ENCODE measurements at places on chromosomes 16 and 17.

- DNase-seq = no peak
These were observed 16.0 kb downstream of the MMD start for GRCh38 chr17:55405600-55405999.

GRCh38 chr17:15659236-15659635, 24.9 kb downstream of the TRIM16 start:
- DNase-seq = no peak

- no peak for DNase-seq
These were observed 65.2 kb downstream of the TNFRSF13B start for GRCh38 chr17:16906680-16907079.

DNA sequence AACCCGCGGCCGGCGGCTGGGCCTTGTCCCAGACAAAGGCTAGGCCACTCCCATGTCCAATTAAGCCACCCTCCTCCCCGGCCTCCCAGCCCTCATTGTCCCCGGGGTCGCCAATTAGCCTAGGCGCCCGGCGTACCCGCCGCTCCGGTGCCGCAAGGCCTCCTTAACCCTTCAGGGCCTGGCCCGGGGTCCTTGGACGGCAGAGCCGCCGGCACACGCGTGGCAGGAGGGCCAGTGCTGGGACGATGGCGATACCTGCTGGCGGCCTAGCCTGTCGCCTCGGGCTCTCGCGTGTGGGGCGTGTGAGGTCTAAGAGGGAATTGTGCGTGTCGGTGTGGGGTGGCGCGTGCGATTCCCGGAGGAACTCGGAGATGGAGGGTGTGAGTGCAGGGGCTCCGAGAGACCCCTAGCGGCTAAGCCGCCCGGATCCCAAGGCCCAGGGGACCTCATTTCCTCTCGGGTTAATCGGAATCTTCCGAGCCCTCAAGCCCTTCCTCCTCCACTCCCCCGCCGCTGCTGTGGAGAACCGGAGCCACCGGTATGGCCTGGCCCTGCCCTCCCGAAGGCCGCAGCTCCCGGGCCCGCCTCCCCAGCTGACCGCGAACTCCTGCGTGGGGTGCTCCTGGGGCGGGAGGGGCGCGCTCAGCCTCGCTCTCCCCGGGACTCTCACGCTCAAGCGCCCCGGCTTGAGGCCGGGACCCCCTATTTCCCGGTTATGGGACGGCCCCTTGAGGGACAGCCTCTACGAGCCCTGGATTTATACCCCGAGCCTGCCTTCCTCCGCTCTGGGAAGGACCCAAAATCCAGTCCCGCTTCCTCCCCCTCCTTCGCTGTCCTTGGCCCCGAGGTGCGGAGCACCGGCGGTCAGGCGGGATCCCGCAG, 11.9 kb downstream of the TBX2 start:
- DNase-seq = no peak

DNA sequence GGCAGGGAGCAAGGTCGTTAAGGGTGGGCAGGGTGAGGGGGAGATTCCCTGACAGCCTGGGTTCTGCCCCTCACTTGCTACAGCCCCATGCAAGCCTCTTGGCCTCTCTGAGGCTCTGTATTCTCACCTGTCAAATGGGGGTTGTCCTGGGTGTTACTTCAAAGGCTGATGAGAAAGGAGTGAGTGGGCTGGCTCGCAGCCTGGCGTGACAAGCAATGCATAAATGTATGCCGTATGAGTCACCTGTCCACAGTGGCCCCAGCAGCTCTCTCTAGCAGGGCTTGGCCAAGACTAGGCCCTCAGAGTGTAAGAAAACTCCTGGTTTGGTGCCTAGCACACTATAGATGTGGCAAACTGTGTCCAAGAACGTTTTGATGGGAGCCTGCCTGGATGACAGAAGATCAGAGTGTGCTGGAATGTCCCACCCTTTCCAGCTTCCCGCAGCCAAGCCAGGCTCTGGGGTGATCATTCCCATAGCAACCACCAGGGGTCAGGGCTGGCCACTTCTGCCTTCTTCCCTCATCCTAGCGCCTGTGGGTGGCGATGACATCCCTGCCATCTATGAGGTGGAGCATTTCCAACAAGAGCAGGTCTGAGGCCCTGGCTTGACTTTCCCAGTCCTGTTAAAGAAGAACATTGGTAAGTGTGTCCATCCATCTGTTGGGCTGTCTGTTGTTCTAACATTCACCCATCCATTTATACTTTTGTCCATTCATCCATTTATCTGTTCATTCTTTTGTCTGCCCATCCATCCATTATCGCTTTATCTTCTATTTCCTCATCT, 37.2 kb upstream of the ADGRG1 start:
- peak; percentile 66 for DNase-seq

GRCh38 chr16:49664221-49665215, 191.4 kb downstream of the ZNF423 start:
- DNase-seq = no peak

- DNase-seq = no peak
These were observed 4.0 kb downstream of the SRCIN1 start for GRCh38 chr17:38601539-38602351.

GRCh38 chr17:62704381-62704971, 77.0 kb downstream of the MRC2 start:
- no peak for DNase-seq

- no peak for DNase-seq
These were observed 33.9 kb upstream of the GSE1 start for GRCh38 chr16:85579191-85579590.

GRCh38 chr17:19262650-19263631, 25.8 kb downstream of the EPN2 start:
- no peak for DNase-seq

- DNase-seq = no peak
These were observed 11.8 kb downstream of the CCDC92B start for GRCh38 chr17:2737693-2738092.

DNA sequence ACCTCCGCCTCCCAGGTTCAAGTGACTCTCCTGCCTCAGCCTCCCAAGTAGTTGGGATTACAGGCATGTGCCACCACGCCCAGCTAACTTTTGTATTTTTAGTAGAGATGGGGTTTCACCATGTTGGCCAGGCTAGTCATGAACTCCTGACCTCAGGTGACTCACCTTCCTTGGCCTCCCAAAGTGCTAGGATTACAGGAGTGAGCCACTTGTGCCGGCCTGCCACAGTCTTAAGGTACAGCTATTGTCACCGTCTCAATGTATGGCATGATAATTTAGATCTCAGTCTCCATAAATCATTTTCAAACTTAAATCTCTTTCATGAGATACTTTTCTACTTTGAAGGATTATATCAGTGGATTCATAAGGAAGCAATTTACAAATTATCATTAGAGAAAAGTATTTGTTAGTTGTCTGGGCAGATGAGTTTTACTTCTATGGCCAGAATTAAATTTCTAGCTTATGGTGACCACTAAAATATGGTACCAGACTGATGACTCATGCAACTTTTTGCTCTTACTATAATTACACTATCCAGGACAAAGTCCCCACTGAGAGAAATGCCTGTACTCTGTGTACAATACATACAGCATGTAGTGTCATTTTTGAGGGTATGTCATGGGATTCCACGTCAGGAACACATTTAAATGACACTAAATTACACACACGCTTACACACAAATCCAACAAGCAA, 1230.3 kb upstream of the GOT2 start:
- DNase-seq = no peak

DNA sequence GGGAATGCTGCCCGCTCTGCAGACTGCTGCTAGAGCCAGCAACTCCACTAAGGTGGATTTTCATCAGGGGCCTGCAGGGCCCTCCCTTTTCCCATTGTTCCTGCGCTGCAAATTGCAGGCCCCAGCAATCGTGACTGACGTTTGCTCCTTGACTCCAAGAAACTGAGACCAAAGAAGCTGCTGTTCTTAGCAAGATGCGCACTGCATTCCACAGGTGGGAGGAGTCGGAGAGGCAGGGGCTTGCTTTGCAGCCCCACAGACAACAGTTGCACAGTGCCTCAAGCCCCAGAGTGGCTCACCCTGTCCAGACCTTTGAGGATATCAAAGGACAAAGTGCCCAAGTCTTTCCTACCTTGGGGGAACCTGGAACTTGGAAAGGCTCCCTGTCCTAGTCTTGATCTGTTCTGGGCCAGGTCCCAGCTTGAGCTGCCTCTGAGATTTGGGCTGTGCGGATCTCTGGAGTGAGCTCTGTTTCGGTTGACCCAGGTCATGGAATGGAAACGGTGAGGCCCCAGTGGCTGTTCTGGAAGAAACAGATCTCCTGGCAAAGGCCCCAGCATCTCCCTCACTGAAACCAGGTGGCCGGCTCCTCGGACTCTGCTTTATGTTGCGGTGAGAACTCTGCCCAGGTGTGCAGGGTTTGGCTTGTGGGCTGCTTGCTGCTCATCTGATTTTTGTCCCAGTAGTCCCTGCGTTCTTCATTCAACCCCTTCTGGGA, 24.9 kb downstream of the PLCD3 start:
- DNase-seq = no peak

DNA sequence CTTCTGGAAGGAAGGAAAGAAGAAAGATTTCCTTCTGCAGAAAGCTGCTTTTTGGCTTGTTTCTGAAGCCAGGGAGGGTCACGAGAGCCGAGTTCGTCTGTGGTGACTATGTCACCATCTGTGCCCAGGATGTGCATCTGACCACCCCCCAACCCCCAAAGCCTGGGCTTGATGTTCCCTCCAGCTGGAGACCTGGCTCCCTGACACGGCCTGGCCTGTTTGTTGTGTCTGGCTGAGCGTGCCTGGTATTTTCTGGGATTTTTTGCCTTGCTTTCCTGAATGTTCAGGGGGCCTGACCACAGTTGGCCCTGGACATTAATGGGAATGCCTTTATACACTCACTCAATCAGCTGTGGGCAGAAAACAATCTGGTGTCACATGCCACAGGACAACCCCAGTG, 38.9 kb downstream of the LGALS9 start:
- no peak for DNase-seq

GRCh38 chr16:85017633-85018032, 6.3 kb upstream of the ZDHHC7 start:
- DNase-seq = no peak

- no peak for DNase-seq
These were observed 16.0 kb upstream of the RASD1 start for GRCh38 chr17:17511881-17512858.

DNA sequence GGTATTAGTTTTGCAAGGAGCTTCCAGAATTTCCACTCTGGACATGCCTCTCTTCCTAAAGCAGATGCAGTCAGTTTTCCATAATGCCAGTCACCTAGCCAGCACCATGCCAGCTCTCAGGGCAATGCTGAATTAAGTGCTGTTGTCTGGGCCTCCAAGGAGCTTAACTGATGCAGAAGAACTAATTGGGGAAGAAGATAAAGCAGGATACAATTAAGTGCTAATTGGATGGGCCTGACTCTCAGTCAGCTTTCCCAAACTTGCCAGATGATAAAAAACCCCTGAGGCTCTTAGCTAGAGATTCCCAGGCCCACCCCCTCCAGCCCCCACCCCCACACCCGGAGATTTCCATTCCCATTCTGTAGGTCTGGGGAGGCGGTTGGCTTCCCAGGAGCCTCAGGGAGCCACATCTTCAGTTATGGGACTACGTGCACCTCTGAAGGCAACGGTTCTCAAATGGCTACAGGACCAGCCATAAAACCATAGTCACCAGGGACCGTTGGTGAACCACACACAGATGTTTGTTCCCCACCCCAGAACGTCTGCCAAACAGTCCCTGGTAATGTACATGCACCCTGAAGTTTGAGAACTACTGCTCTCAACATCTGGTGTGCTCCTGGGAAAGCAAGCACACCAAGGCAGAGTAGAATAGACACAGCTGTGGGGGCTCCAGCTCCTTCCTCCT, 499.1 kb upstream of the CDH5 start:
- DNase-seq = no peak

- no peak for DNase-seq
These were observed 162.1 kb upstream of the MPHOSPH6 start for GRCh38 chr16:82331974-82332750.

GRCh38 chr17:7260651-7261378, 1.5 kb downstream of the CLDN7 start:
- no peak for DNase-seq

- no peak for DNase-seq
These were observed 82.0 kb downstream of the ANKRD11 start for GRCh38 chr16:89408315-89408714.

- no peak for DNase-seq
These were observed 81.9 kb downstream of the TUBD1 start for GRCh38 chr17:59810894-59811153.

- no peak for DNase-seq
These were observed 55.5 kb downstream of the GRIN2A start for GRCh38 chr16:10126686-10127085.

GRCh38 chr16:75810342-75810741, 84.1 kb upstream of the CPHXL start:
- DNase-seq = no peak

- no peak for DNase-seq
These were observed 428 bp downstream of the PHF12 start for GRCh38 chr17:28950752-28951427.

GRCh38 chr16:11159282-11159681, 96.7 kb downstream of the SOCS1 start:
- DNase-seq = no peak

- DNase-seq = no peak
These were observed 2.3 kb downstream of the HOXB4 start for GRCh38 chr17:48575673-48576478.

GRCh38 chr16:50991436-50991835, 159.6 kb downstream of the SALL1 start:
- DNase-seq = no peak

- DNase-seq = no peak
These were observed at the start of gene HOXB7 for GRCh38 chr17:48610282-48611211. TSS of gene HOXB7 (minus strand) at chr17:48611017. CDS start at chr17:48610918, 99 bp downstream.

- DNase-seq = no peak
These were observed 34.1 kb downstream of the GRB2 start for GRCh38 chr17:75371339-75371738.

DNA sequence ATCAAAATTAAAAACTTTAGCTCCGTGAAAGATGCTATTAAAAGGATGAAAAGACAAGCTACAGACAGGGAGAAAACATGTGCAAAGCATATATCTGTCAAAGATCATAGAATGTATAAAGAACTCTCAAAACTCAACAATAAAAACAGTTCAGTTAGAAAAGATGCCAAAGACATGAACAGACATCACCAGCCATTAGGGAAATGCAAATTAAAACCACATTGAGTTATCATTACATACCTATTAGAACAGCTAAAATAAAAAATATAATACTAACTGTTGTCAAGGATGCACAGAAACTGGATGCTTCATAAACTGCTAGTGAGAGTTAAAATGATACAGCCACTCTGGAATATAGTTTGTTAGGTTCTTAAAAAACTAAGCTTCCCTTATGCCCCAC, 58.8 kb downstream of the NFATC3 start:
- DNase-seq = no peak

GRCh38 chr16:54015147-54015546, 271.4 kb downstream of the IRX3 start:
- DNase-seq = no peak

DNA sequence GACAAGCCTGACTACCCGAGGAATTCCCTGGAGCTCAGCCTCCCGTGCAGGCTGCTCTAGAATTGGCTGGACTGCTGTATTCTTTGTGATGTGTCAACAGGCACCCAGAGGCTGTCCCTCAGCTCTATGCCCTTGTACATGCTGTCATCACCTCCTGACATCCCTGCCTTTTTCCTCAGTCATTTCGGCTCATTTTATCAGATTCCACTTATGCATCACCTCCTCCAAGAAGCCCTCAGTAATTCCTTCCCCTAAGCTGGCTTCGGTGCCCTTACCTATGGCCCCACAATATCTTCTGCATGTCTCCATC, 126.4 kb downstream of the DYNLRB2 start:
- no peak for DNase-seq

GRCh38 chr17:39782980-39783379, 45.2 kb downstream of the GRB7 start:
- DNase-seq = no peak

- no peak for DNase-seq
These were observed 1.0 kb downstream of the FLOT2 start for GRCh38 chr17:28896491-28896883.
